ENCODE measurements at places on chromosomes 3 and 15. TPM values are rescaled to one million over a fixed set of nuclear protein-coding genes. Genes with fewer than 3 reads are reported as not detected.

ISL2 gene
- total RNA-seq = not detected

WDR48 gene
- total RNA-seq = 34.2 TPM

UROC1 gene
- under 0.01 TPM for total RNA-seq

AHSG gene
- total RNA-seq = not detected

NEIL1 gene
- 6.7 TPM for total RNA-seq

OXSM gene
- 5.4 TPM for total RNA-seq

ADGRG7 gene
- not detected for total RNA-seq

SPINK8 gene
- not detected for total RNA-seq

USP50 gene
- 0.27 TPM for total RNA-seq

ROBO1 gene
- 3.2 TPM for total RNA-seq
